Bronchial epithelial cell (primary cell): ENCODE measurements at places on chromosomes 16 and 17.

DNA sequence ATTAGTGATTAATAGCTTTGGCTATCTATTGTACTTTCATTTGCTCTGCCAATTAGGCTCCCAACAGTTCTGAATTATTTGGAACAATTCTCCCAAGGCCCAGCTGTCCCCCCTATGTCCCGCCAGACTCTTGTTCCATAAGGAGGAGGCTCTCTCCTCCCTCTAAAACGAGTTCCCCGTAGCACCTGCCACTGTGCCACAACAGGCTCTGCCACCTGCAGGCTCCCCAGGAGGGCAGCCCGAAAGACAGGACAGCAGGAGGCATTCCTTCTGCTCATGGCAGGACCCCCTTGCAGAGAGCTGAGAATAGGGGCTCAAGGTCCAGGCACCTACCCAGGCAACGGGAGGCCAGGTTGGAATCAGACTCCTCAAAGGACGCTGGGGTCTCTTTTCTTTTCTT is 9.0 kb downstream of the PITPNM3 start:
- DNase-seq, result no peak

DNA sequence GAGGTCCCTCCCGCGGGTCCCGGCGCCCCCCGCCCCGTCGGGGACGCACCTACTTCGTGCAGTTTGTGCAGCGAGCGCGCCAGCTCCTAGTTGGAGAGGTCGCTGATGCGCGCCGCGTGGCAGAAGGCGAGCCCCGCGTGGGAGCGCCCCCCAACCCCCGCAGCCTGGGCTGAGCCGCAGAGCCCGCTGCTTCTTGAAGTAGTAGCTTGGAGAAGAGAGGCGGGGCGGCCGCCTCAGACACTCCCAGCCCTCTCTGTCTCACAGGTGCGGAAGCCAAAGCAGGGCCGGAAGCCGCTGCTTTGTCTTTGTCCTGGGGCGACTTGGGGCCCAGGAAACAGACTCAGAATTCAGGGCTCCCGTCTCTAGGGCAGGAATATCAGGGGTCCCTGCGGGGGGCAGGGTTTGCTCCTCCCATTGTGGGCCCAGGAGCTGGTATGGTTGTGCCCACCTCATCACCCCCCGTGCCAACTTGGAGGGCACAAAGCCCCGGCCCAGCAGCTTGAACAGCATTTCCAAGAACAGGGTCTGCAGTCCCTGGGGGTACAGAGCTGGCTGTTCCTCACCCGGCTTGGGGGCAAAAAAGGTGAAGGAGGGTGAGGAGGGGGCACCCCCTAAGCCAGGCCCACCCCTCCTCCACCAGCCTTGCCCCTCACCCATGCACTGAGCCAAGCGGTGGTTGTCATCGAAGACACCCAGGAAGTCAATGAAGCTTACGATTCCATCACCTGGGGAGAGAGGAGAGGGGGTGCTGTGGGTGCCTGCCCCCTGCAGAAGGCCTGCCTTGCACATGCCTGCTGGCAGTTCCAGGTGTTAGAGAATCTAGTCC is 13.5 kb downstream of the SPATA32 start:
- DNase-seq, result peak; percentile 68

- no peak for DNase-seq
Observed at GRCh38 chr16:17204206-17204605, 266.6 kb downstream of the XYLT1 start.

- DNase-seq, result peak; percentile 41
Observed at GRCh38 chr16:64089697-64090096, 1032.2 kb downstream of the CDH11 start.

- no peak for DNase-seq
Observed at GRCh38 chr17:75019146-75019545, 6.7 kb downstream of the MRPL58 start.

DNA sequence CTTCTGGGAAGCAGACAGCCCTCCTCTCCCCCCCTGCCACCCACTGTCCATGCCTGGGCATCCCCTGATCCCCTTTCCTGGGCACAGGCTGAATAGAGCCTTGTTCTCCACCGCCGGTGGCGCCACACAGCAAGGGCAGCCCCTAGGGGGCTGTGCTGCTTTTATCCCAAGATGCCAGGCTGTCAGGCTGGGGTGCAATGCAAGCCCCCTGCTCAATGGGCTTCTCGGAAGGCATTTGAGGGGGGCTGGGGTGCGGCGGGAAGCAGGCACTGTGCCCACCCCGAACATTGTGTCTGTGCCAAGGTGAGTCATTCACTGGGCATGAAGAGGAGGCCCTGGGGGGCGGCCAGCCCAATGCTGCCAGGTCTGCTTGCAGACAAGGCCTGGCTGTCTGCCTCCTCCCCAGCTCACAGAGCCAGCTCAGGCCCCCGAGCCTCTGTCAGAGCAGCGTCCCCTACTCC is 1.5 kb upstream of the GFAP start:
- peak; percentile 33 for DNase-seq

DNA sequence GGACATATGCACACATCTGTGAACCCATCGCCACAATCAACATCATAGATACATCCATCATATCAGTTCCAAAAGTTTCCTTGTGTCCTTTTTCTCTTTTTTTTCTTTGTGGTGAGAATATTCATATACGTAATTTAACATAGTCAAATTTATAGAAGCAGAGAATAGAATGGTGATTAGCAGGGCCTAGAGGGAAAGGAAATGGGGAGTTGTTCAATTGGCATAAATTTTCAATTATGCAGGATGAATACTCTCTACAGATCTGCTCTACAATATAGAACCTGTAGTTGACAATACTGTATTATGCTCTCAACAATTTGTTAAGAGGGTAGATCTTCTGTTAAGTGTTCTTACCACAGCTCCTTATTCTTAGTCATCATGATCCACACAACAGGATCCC is 413.2 kb downstream of the SHISA9 start:
- DNase-seq, result no peak

DNA sequence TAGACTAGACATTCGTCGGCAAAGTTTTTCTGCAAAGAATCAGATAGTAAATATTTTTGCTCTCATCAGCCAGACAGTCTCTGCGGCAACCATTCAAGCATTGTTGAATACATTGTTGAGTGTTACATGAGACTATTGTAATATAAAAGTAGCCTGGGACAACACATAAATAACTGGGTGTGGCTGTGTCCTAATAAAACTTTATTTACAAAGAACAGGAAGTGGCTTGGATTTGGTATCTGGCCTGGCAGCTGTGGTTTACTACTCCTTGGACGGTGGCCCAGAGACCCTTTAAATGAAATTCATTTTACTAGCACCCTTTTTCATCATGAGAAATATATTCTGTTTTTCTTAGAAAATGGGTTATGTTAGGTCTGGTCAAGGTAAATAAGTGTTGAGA is 297.2 kb downstream of the WWOX start:
- DNase-seq, result no peak

DNA sequence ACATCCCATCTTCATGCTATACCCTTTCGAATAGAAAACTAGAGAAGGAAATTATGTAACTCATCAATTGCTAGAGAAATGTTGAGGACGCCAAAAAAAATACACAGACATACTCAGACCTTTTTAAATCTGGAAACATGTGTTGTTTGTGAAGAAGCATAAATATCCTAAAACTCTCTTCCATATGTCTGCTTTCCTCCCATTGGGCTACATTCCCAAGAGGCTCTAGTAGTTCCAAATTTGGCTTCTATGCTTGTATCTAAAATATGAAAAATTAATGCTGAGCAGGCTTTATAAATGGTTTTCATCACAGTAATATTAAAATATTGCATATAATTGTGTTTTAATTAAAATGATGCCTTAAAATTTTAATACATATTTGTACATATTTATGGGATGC is 297.9 kb upstream of the PSMD7 start:
- DNase-seq, result no peak

DNA sequence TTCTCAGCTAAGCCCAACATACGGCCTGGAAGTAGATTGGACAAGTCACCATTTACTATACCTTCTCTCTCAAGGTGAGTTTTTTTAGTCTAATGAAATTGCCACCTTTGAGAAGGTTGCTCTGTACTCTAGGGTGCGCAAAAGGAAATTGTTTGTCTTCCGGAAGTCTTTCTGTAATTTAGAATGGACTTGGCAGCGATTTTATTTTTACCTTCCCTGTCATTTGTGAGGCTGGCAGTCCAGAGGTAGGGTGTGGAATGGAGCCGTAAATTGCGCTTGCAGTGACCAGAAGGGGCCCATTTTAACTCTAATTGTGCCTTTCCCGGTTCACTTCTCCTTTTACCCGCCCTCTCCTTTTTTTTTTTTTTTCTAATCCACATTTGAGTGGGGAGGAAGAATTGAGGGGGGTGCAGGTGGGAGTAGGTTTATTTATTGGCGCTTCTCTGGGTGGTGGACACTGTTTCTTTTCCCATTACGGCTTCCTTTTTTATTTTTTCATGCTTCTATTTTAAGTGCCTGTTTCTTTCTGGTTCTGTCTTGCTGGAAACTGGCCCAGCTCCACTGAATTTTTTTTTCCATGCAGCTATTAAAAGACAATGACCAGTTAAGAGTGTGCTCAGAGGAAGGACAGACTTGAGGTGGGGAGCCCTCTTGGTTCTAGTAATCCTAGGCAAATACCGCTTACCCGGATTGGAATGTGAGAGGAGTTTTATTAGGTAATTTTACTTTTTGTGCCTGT is 89.7 kb upstream of the CLEC18A start:
- no peak for DNase-seq

- DNase-seq, result no peak
Observed at GRCh38 chr17:63445065-63445464, 1.0 kb downstream of the CYB561 start.

DNA sequence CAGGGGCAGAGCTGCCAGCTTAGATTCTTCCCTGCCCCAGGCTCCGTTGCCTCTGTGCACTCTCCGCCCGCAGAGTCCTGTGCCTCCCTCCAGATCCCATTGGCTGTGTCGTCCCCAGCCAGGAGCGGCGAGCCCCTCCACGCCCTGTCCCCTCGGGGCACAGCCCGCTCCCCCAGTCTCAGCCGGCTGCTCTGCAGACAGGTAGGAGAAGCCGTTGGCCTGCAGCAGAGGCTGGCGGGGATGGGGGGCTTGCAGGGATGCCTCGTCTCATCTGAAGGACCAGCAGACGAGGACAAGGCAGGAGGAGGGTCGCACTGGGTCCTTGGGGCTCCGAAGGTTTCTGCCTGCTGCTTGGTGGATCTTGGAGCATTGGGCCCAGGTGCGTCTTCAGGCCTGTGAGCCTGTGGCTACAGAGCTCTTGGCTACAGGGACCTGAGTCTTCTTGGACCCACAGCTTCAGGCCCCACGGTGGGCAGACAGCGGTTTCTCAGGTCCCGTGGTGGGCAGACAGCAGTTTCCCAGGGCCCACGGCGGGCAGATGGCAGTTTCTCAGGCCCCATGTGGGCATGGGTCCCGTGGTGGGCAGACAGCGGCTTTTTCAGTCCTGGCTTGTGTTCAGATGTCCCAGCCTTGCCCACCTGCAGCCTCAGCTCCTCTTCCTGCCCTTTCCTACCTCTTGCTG is 6.0 kb downstream of the TPSG1 start:
- DNase-seq, result no peak

DNA sequence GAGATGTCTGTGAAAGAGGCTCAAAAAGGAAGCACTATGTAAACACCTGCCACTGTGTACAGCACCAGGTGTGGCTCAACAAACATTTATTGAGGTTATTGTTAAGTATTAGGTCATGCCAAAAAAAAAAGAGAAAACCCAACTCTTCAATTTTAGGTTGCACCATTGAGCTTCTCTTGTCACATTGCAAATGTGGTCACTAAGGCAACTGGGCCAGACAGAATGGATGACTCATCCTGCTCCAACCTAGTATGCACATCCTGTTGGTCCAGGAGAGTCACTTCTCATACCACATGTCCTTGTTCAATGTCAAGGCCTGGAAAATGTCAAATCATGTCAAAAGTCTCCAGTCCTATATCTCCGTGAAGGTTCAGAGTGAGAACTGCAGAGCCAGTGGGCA is 25.0 kb downstream of the HOXB1 start:
- peak; percentile 75 for DNase-seq

DNA sequence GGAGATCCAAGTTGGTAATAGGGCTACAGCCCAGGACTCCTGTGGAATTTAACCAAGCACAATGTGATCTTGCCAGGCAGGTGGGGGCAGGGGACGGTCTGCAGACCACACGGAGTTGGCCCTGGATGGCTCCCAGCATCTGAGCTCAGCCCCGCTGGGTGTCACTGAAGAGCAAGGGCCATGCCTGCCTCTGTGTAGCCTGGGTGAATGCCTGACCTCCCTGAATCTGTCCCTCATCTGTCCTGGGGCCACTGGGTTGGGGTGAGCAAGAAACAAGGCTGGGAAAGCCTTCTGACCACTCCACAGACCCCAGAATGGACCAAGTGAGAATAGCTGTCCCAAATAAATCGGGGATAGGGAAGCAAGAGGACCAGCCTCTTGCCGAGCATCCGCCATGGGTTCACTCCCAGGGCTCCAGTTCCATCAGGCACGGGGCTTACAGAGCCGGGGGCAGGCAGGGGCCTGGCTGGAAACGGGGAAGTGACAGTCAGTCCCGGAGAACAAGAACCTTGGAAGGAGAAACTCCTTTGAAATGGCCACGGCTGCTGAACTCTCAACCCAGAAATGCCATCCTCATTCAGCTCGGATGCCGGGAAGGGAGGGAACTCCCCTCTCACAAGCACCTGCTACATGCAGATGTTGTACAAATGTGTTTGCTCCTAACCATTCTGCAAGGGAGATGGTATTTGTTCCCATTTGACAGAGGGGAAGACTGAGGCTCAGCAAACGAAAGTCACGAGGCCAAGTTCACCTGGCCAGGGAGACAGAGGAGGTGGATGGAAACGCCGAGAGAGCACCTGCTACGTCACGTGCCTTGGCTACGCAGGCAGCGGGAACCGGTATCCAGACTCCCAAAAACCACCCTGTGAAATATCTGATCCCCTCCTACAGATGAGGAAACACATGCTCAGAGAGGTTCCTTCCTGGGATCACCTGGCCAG is 50.0 kb downstream of the RMI2 start:
- no peak for DNase-seq

DNA sequence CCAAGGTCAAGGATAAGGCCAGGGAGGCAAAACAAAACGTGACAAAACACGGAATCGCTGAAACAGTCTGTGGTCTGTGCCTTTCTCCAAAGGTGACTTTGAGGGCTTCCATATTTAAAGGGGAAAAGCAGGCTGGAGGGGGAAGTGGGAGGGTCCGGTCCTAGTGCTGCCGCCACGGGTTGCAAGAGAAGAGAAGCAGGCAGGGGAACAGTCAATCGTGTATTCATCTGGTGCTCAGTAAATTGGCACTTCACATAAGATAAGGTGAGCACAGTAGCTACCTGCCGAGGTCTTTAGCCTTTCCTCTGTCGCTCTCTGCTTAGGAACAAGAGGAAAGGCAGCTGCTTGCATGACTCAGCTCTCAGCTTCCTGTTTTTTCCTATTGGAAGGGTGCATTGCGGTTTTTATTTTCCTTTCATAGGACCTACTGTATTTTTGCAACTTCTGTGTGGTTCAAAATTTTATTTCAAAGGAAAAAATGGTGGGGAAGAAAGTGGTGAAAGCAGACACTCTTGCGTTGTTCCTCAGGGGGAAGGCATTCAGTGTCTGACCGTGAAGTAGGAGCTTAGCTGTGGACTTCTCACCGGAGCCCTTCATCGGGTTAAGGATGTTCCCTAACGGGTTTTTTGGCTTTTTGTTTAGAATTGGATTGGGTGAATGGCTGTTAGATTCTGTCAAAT is 7.1 kb upstream of the LGALS3BP start:
- DNase-seq, result peak; percentile 77

DNA sequence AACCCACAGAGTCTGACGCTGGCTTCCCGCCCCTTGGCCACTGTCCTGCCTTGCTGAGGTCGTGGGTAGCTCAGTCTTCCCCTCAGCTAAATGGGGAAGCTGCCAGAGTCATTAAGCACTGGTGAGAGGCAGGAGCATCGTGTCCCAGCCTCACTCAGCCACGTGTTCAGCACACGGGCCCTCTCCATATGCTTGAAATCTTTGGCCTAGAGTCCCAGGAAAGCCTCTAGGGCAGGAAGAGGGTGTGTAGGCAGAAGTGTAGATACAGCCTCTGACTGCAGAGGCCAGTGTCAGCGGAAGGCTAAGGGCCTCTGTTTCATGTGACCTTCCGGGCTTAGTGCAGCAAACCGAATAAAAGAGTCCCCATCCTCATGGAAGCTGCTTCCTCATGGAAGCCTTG is 4.1 kb downstream of the DHODH start:
- DNase-seq, result no peak
